ENCODE measurements at places on chromosomes 5 and 9.

- DNase-seq: no peak
These were observed 564.4 kb downstream of the SEMA5A start for GRCh38 chr5:8981496-8981895.

DNA sequence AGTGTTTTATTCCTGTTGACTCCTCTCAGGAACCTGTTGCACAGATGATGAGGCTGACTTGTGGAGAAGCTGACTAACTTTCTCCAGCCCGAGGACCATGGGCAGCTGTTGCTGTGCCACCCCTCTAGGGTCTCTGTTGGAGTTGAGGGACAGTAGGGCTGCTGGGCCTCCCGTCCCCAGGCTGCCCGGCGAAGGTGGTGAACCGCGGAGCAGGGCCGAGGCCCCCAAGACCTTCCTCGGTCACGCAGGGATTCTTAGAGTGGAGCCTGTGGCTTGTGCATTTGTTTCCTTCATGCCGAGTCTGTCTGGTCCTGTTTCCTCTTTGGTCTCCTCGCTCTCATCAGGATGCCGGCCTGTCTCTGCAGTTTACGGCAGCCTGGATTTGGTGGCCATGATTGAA lies 40.2 kb downstream of the CACNA1B start:
- DNase-seq: no peak

GRCh38 chr9:86285261-86285660 lies 2.9 kb upstream of the ISCA1 start:
- DNase-seq: no peak

GRCh38 chr9:98031935-98032334 lies 24.6 kb upstream of the NANS start:
- DNase-seq: no peak

- no peak for DNase-seq
These were observed 35.5 kb downstream of the RAPGEF1 start for GRCh38 chr9:131704141-131704983.

DNA sequence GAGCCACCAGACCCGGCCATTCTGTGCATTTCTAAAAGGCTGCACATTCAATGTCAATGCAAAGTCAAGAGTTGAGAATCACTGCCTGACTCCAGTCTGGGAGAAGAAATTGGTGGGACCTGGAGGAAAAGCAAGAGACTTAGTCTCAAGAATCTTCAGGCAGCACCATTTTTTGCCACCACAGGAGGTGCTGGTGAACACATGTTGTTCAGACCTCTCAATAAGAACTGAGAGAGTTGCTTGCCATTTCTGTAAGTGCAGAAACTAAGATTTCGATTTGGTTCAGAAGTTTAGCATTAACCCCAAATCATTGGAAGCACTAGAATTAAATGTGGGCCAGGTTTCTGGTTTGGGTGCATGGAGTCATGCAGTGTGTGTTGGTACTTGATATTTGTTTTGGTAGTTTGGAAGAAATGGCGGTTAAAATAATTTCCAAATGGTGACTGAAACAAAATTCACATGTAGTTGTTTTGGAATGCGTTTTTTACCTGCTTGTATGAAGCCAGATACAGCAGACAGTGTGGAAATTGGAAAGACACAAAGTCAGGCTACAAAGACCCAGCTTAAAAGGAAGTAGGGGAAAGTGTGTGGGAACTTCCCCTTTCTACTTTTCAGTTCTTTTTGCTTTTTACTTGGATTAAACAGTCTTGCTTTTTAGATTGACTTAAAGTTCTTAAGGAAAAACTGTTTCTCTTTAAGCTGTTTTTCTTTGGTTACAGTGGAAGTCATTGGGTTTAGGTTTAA lies 20.4 kb downstream of the PDE8B start:
- DNase-seq: no peak

GRCh38 chr5:21910731-21911130 lies 942.4 kb downstream of the CDH12 start:
- DNase-seq: no peak

- no peak for DNase-seq
These were observed 13.6 kb downstream of the C9orf57 start for GRCh38 chr9:72046630-72047456.

- no peak for DNase-seq
These were observed 403.3 kb upstream of the PTPRD start for GRCh38 chr9:11016081-11016480.

GRCh38 chr5:14908172-14908571 lies 36.6 kb upstream of the ANKH start:
- no peak for DNase-seq

DNA sequence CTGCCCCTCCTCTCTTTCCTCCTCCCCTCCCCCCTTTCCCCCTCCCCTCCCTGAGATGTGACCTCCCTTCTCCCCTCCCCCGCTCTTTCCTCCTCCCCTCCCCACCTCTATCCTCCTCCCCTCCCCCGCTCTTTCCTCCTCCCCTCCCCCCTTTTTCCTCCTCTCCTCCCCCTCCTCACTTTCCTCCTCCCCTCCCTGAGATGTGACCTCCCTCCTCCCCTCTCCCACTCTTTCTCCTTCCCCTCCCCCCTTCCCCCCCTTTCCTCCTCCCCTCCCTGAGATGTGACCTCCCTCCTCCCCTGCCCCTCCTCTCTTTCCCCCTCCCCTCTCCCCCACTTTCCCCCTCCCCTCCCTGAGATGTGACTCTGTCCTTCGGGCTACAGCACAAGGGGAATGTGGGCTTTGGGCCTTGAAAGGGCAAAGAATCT lies 169.8 kb downstream of the COL23A1 start:
- DNase-seq: no peak

GRCh38 chr5:150441813-150442698 lies 7.5 kb downstream of the RPS14 start:
- no peak for DNase-seq

DNA sequence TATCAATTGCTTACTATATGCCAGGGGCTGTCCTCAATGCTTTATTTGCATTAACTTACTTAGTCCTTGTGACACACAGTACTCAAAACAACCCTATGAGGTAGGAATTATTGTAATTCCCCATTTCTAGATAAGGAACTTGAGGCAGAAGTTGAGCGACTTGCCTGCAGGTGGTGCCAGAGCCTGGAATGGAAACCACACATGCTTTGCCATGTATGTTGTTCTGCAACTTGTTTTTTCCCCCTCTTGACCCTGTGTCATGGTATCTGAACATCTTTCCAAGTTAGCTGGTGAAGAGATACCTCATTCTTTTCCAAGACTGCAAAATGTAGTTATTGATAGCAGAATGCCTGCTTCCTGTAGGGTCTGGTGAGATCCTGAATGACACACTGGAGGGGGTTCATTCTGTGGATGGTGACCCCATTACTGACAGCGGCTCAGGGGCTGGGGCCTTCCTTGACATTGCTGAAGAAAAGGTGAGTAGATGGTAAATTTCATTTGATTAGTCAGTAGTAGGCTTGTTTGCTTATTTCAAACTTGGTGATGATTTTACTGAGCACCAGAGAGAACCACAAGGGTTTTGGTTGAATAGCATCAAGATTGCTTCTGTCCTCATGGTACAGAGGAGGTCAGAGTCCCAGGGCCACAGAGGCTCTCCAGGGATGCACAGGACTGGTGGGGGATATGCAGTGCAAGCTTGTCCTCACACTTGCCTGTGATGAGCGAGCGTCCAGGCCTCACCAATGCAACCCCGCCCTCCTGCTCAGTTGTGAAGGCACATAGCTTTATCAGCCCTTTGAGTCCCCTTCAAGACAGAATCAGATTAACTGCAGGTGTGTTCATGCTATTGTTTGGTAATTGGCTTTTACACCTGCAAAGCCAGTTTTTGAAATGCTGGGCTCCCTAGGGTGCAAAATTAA lies 57.0 kb downstream of the COL15A1 start:
- peak; percentile 47 for DNase-seq

GRCh38 chr9:107883496-107884124 lies 394.0 kb upstream of the KLF4 start:
- no peak for DNase-seq

GRCh38 chr9:127835991-127836516 lies 18.4 kb downstream of the ENG start:
- no peak for DNase-seq

DNA sequence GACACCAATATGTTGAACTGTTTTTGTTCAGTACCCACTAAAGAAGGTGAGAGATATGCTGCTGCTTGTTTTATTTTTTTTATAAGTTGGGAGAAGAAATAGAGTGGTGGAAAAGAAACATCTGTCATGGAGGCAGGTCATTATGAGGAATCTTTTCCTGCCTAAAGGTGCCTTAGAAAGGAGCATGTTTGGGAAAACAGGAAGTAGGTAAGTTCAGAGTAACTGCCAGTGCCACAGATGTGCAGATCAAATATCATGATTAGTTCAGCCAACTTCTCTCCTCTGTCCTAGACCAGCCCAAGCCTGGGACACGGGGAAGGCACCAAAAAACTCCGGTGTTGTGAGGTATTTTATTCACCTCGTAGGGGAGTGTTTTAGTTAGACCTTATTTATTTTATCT lies 144.2 kb downstream of the MAN2A1 start:
- no peak for DNase-seq

GRCh38 chr5:41787265-41787664 lies 83.0 kb downstream of the OXCT1 start:
- no peak for DNase-seq

- no peak for DNase-seq
These were observed 593.6 kb downstream of the BNC2 start for GRCh38 chr9:16276866-16277265.

DNA sequence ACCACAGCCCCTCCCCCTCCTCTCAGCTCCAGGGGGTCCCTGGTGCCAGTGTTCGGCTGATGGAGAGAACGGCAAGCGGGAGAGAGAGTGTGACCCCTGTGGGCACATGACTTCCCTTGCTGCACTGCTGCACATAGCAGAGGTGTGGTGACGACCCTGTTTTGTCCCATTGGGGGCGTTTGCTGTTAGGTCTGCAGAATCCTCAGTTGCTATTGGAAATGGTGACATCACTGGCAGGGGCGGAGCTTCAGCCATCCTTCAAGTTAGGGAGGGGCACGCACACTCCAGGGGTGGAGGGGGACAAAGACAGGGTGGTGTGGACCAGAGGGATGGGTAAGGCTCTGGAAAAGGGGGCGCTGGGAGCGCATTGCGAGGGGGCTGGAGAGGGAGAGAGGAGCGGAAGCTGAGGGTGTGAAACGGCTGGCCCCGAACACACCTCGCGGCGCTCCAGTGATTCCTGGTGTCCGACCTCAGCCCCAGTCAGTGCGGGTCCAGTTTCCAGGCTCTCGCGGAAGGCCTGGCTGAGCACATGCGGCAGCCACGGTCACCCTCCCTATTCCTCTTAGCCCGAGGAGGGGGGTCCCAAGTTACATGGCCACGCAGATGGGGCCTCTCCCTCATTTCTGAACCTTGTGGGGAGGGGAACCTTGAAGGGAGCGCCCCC lies 764 bp upstream of the GRIN1 start:
- no peak for DNase-seq

GRCh38 chr9:91181541-91181940 lies 180.2 kb downstream of the AUH start:
- DNase-seq: no peak

DNA sequence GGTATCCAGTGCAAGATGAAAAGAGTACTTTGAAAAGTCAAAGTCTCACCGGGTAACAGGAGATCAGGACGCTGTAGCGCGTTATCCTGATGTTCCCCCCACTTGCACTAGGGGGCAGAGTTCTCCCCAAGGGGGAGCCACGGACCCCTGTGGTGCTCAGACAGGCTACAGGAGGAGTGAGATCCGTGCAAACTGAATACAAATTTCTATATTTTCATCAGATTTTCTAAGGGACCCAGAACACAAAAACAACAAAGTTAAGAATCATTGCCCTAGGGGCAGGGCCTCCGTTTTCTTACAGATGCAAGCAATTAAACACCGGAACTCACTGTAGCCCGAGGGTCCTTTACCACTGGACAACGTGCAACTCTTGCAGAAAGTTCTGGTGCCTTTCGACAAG lies 2.0 kb downstream of the MYO10 start:
- peak; percentile 77 for DNase-seq

DNA sequence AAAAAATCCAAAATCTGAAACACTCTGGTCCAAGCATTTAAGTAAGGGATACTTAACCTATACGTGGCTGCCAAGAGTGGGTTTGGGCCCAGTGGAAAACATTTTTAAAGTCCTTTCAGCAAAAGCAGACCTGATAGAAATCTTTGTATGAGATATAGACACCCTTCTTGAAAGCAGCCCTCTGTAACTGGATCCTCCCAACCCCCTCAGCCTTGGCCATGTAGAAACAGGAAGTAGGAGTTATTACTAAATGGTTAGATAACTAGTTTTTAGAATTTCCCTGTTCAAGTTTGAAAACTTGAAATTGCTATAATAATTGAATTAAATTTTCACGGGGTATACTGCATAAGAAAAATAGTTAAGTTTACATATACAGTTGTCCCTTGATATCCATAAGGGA lies 111.3 kb upstream of the PCA3 start:
- no peak for DNase-seq

DNA sequence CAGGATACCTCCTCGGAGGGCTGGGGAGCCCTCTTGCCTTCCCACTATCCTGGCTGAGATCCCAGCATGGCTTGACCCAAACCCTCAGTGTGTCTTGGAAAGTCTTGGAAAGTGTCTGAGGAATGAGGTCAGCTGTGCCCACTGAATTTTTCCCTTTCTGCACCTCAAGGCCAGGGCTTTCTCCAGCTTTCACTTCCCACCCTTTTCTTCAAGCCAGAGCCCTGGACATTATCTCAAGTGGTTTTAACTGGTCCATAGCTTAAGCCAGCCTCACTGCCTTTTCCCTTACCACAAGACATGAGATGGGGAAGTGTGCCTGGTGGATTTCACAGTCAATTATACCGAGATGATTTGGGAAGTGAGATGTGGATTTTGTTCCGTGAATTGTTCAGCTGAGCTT lies 35.7 kb upstream of the LHX2 start:
- DNase-seq: no peak

GRCh38 chr9:91533382-91533781 lies 109.8 kb upstream of the NFIL3 start:
- no peak for DNase-seq

All from Panc1 (cell line).